IPS DF 6.9 (cell line): ENCODE measurements at places on chromosomes 7 and 10.

DNA sequence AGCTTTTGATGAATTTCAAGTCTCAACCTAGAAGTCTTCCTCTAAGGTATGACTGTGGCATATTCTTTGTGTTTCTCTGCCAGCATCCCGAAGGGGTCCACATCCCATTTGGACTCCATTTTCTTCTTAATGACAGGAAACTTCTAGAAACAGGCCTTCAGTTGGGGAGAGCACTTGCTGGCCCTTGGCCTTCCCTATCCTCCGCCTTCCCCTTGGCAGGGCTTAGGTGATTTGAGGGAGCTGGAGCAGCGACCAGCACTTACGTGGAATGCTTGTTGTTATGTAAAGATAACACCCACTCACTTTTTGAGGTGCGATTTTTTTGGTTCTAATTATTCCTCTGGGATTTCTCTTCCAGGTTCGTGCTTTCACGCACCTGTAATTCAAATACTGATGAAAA, 42.9 kb upstream of the ZNF716 start:
- DNase-seq = no peak

DNA sequence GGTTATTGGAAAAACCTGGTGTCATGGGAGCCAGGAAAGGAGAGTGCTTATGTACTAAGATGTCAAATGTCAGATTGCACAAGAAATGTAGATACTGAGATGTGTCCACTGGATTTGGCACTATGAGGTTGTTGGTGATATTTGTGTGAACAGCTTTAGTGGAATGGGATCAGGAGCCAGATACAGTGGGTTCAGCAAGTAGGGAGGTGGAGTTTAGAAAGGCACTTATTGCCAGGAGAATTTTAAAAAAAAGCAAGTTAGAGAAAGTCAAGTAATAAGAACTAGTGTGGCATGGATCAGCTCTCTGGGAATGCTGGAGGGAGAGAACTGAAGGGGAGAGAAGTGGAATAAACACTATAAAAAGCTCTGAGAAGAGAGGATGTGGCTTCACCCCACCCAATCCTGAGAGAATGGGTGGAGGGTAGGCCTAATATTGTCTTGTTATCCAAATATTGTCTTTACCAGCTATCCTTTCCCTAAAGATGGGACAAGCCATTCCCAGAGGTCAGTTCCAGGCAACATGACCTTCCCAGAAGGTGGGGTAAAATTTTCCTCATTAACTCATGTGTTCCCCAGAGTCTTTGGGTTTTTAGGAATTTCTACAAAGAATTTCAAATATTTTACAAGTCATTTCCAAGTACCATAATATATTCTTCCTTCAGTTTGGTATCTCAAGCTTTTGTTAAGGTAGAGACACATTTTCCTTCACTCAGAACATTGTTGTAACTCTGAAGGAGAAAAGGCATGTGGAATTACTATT, 42.3 kb downstream of the ENTPD1 start:
- no peak for DNase-seq

DNA sequence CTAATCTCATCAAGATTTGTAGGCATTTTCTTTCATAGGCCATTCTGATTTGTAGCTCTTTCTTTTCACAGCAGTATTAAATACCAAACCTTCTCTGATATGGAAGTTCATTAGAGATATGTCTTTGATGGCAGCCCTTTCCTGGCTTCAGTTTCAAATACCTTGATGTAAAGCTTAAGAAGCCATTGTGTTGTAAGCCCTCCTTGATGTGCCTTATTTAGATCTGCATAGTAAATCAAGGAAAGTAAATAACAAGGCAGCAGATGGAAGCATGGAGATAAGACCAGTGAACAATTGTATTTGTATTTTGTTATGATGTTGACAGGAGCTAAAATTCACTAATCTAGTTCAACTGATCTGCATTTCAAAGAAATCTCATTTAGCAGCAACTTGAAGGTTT, 234.9 kb upstream of the PPP1R3A start:
- no peak for DNase-seq

DNA sequence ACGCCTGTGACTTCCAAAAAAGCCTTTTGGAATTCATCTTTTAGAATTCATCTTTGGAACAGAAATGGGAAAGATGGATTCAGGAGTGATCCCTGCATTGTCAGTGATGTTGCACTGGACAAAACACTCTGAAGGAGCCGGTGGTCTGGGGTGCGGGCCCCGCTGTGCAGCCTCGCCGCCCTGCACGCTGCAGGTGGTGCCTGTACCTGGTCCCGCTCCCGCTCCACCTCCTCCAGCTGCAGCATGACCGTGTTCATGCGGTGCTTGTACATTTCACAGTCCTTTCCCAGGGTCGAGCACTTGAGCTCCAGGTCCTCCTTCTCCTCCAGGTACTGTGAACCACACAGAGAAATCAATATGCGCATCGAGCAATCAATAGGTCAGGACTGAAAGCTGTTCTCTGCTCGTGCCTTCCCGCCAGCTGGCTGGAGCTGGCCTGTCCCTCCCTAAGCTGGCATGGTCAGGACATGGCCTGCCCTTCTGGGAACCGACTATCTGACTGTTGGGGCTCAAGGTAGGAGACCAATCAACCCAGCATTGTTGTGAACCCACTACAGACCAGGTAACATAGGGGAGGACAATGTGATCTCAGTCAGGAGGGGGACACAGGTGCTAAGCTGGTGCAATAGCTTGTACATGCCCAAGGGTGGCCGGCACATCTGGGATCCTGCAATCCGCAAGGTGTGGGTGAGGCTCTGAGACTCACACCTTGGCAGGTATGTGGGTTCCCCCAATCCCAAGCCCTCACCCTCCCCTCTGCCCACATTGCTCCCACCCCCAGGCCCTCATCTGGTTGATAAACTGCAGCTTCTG, 93.8 kb upstream of the GNA12 start:
- DNase-seq = no peak

- no peak for DNase-seq
These were observed 16.7 kb downstream of the SEC31B start for GRCh38 chr10:100502926-100503494.

DNA sequence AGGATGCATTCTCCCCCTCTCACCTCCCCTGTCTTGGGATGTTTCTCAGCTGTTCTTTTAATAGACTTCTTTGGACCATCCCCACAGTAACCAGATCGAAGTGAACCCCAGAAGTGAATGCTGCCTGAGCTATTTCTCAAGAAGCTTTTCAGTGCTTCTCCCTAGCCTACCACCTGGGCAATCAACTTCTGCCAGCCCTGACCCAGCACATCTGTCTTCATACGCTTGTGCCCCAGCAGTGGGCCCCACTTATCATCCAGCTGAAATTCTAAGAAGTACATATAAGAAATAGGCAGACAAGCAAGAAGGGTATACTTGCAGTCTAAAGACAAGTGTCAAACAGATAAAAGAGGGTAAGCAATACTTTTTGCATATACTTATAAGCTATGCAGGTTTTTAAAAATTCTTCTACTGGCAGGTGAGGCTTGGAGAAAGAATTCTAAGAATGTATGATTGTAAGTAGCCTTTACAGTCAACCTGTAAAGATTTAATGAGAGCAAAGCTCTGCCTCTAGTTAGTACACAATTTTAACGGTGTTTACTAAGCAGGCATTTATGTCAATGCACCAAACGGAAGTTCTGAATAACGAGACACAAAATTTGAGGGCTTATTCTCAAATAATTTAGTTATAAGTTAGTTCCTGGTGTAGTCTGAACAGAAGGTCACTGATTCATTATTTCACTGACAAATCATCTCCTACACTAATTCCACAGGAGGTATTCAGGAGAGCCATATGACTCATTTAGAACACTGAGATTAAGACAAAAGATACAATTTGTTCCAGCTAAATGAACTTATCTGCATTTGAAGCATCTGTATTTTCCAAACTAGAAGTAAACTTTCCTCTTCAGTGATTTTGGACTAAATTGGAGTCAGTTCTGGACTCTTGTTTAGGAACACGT, 83.3 kb downstream of the RNLS start:
- no peak for DNase-seq

GRCh38 chr7:151590850-151591771, 71.4 kb upstream of the RHEB start:
- no peak for DNase-seq

DNA sequence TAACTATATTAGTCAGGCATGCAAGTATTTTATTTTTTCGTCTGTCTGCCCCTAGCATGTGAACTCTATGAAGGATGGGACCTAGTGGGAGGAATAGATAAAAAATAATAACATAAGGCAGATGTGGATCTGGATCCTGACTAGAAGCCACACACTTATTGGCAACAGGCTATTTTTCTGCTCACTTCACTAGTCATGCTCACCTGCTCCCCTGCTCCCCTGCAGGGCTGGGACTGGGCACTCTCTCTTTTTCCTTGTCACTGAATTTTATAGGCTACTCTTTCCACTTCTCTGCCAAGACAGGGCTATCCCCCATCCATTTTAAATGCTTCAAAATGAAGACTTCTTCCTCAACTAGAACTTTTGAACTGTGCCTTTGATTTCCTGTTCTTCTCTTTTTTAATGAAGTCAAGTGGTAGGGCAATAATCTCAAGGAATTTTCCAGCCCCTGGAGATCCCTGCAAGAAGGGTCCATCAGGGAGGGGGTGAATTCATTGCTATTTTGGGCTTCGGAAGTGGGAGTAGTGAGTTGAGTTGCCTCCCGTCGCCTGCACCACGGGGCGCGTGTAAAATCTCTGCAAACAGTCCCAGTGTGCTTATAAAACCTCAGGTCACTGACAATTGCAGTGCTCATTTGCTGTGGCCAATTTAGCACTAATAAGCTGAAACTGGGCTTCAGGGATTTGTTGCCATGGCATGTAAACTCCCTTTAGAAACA, 156.7 kb upstream of the NPVF start:
- no peak for DNase-seq

DNA sequence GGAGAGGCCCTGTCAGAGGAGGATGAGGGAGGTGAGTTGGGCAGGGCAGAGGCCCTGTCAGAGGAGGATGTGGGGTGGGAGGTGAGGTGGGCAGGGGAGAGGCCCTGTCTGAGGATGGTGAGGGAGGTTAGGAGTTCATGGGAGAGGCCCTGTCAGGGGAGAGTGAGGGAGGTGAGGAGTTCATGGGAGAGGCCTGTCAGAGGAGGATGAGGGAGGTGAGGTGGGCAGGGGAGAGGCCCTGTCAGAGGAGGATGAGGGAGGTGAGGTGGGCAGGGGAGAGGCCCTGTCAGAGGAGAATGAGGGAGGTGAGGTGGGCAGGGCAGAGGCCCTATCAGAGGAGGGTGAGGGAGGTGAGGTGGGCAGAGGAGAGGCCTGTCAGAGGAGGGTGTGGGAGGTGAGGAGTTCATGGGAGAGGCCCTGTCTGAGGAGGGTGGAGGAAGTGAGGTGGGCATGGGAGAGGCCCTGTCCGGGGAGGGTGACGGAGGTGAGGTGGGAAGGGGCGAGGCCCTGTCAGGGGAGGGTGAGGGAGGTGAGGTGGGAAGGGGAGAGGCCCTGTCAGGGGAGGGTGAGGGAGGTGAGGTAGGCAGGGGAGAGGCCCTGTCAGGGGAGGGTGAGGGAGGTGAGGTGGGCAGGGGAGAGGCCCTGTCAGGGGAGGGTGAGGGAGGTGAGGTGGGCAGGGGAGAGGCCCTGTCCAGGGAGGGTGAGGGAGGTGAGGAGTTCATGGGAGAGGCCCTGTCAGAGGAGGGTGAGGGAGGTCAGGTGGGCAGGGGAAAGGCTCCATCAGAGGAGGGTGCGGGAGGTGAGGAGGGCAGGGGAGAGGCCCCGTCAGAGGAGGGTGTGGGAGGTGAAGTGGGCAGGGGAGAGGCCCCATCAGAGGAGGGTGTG, 73.7 kb downstream of the INPP5A start:
- no peak for DNase-seq

- DNase-seq = no peak
These were observed 258.8 kb downstream of the RPS24 start for GRCh38 chr10:78292250-78292981.

DNA sequence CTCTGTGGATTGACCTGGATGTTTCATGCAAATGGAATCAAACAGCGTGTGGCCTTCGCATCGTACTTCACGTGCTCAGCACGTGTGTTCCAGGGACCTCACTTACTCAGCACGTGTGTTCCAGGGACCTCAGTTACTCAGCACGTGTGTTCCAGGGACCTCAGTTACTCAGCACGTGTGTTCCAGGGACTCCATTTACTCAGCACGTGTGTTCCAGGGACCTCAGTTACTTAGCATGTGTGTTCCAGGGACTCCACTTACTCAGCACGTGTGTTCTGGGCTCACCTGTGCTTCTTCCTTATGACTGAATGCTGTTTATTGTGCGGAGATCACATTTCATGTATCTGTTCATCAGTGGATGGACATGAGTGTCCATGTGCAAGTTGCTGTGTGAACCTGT, 22.0 kb downstream of the INPP5A start:
- no peak for DNase-seq

DNA sequence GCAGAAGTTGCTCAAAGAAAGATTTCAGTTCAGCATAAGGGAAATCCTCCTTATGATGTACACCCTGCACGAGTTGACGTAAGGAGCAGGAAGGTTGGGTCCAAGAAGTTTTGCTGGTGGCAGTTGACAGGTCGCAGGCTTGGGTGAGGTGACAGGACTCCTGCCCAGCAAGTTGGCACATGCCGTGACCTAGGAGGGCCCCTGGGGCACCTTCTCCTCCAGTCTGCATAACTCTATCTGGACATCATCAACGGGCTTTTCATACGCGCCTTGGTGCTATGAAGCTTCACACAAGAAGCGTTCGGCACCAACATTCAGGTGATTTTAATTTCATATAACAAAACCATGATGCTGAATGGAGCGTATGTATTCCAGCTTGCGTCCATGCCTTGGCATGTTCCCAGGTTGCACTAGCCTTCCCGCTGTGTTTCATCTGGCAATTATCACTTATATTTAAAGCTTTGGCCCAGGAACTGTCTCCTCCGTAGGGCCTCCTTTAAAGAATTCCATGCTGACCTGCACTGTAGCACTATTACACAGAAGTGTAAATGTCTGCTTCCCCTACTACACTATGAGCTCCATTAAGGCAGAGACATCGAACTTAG, 651.6 kb upstream of the FOXK1 start:
- DNase-seq = no peak
